HT1080 (cell line): ENCODE measurements at places on chromosomes 1 and 21. TPM values are rescaled to one million over a fixed set of nuclear protein-coding genes. Genes with fewer than 3 reads are reported as not detected.

RNU1-3 gene
- total RNA-seq: under 0.01 TPM in 1 of 2 replicates, not detected in the other

- DNase-seq: peak; percentile 97
These were observed 532 bp upstream of the CTNNBIP1 start for GRCh38 chr1:9910423-9911178.

CYP4Z1 gene
- total RNA-seq: not detected in 2 replicates

- no peak for DNase-seq
These were observed 121.6 kb upstream of the ADAR start for GRCh38 chr1:154729577-154729976.

GCLM gene
- total RNA-seq: 19.5 and 28.9 TPM in 2 replicates

GRCh38 chr1:55164906-55165305, 50.3 kb downstream of the USP24 start:
- no peak for DNase-seq

DNA sequence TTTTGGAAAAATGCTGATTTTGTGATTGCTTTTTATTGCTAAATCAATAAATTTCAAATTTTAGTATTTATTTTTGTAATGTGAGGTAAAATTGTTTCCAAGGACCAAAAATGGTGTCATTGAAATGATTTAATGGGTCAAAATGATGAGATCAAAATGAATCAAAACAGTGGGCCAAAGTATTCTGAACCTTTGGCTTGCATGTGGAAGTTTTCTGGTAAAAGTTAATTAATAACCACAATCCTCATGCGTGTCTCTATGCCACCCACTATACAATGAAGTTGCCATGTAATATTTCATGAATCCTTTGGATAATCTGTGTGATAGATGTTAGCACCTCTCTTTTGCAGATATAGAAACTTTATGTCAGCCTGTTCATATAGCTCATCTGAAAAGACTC, 83.8 kb downstream of the PAPPA2 start:
- DNase-seq: no peak
